Activated CD4-positive, alpha-beta T cell treated with anti-CD3 and anti-CD28 coated beads for 36 hours (primary cell): ENCODE measurements at places on chromosomes 12 and 14.
A peak's percentile ranks its signal among the peaks of the same experiment; 100 is the strongest.

DNA sequence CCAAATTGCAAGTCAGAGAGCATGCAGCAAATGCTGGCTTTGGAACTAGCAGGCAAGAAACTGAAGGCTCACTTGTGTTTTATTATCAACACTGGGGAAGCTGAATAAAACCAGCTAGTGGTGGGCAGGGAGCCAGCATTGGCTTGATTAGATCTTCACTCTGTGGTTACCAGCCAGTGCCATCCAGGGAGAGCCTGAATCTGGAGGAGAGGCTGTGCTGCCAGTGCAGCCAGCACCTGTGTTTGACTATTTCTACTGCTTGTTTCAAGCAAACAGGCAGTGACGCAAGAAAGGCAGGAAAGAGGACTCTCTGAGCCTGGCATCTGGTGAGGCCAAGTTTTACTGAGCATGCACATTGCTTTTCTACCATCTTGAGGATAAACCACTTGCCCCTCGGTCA, 247.0 kb downstream of the PHLDA1 start:
- DNase-seq = no peak

- DNase-seq = no peak
Measured at GRCh38 chr12:132329720-132330548, 545 bp upstream of the GALNT9 start.

DNA sequence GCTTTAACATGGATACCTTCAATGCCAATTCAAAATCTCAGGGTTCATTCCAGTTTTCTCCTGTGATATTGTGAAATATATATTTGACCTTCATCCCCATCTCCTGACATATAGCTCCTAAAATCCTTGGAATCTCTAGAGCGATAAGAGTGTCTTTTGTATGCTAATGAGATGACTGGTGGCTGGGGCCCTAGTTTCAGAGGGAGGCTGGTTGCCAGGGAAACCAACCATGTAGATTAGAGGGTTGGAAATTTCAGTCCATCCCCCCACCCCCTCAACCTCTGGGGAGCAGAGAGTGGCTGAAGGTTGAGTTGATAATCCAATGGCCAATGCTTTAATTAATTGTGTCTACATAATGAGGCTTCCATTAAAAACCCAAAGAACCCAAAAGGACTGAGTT, 59.4 kb downstream of the SDR9C7 start:
- no peak for DNase-seq

- no peak for DNase-seq
Measured at GRCh38 chr12:109455706-109456105, 21.4 kb downstream of the KCTD10 start.

DNA sequence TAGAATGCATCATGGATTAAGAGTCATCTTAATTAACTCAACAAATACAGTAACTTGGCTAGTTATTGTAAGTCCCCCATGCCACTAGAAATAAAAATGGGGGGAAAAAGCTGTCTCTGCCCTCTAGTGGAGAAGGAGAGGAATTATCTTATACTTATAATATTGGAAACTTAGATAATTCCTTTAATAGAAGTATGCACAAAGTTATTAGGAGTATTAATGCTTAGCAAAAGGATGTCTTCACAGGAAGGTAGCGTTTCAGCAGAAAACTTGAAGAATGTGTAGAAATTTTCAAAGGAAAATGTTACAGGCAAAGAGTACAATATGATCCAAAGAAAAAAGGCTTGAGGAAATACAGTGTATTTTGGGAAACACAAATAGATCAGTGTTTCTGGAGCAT, 19.8 kb downstream of the OR5AU1 start:
- DNase-seq = no peak

- DNase-seq = no peak
Measured at GRCh38 chr14:95832012-95832411, 44.6 kb upstream of the TUNAR start.

DNA sequence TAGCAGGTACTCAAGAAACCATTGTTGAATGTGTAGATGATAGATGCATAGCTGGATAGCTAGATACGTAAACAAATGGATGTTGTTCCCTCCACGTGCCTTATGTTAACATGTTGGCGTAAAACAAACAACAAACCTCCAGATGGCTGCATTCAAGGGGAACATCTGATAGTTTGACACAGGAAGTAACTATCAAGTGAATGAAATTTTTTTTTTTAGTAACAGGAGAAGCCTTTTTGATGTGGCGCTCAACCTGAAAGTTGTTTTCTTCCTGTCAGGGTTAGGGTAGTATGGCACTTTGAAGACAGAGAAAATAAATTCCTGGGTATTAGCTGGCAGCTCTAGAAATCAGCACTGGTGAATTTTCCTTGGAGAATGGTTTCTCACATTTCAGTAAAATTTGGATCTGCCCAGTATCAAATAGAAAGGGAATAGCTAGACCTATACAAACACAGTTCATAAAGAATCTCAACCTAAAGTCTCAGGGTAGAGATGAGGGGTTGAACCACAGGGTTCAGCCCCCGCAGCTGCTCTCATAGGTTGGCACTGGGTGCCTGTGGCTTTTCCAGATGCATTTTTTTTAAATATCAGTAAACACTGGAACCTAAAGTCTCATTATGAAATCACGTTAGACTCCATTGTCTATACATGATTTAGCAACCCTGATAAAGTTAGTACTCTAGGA, 18.8 kb upstream of the RAP1B start:
- DNase-seq = peak; percentile 63

- no peak for DNase-seq
Measured at GRCh38 chr12:111488271-111488670, 82.5 kb downstream of the SH2B3 start.

GRCh38 chr12:69052613-69053408, 119.8 kb upstream of the CPM start:
- DNase-seq = peak; percentile 81

DNA sequence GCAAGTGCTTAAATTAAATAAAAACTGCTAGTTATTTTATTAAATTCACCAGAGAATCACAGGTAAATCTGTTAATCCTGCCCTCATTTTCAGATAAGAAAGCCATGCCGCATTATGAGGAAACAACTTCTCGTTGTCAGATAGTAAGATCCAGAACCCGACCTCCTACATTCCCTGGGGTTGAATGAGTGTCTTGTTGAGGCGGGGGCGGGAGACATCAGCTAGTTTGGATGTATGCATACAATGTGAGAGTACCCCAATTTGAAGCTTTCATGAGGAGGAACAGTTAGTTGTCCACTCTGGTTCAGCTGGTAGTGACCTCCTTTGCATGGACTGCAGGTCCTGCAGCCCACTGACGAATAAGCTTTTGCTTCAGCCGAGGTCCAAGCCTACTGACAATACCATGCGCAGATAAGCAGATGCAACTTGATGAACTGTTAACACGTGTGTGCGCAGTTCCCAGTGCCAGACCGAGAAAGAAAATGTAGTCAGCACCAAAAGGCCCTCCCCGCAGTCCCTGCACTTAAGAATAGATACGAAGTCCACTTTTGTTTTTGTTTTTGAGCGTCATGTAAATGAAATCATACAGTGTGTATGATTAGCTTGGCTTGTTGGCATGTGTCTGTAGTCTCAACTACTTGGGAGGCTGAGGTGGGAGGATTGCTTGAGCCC, 34.9 kb downstream of the EVL start:
- DNase-seq = no peak

DNA sequence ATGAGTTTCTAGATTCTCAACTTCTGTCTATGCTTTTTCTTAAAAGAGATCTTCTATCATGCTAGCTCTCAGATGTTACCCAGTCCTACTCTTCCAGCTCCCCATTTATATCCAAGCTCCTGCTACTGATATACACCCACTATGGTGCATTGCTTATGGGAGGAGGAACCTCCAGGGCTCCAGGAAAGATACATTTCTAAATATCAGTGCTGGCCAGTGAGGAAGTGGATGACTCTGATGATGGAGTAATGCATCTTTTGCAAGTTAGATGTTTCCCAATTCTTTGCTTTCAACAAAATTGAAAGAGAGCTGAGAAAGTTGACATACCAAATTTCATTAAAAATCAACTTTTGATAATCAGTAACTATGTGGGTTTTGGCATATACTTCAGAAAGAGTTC, 105.7 kb upstream of the RESF1 start:
- no peak for DNase-seq

- peak; percentile 77 for DNase-seq
Measured at GRCh38 chr14:73786636-73787485, 64.8 kb upstream of the PTGR2 start.

DNA sequence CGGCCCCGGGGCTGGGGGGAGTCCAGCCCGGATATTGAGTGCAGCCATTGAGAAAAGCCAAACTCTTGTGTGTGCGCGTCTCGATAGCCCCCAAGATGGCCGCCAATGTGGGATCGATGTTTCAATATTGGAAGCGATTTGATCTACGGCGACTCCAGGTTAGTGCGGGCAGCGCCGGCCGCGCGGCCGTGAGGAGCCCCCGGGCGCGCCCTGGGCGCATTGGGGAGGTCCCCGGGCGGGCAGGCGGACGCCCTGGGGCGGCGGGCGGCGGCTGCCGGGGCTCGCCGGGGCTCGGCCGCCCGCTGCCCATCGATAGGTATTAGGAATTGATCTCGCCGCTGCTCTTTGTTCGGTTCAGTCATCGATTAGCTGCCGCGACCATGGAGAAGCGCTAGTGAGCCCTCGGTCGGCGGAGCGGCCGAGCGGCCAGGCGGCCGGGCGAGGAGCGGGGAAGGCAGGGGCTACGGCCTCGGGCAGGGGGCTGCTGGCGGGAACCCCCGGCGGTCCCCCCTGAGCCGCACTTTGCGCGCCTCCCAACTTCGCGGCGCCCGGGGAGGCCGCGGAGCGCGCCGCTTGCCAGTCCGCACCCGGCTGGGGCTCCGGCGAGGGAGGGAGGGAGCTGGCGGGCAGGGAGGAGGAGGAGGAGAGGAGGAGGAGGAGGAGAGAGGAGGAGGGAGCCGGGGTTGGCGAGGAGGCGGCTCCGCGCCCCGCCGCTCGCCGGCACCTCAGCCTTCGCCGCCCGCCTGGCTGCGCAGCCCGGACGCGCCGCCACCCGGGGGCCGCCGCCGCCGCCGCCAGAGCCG, 113.9 kb upstream of the MYL2 start:
- DNase-seq = peak; percentile 29
